T-helper 2 cell (primary cell): ENCODE measurements at places on chromosomes 7 and 10.

- no peak for DNase-seq
Measured at GRCh38 chr7:19620470-19620869, 88.4 kb downstream of the POLR1F start.

DNA sequence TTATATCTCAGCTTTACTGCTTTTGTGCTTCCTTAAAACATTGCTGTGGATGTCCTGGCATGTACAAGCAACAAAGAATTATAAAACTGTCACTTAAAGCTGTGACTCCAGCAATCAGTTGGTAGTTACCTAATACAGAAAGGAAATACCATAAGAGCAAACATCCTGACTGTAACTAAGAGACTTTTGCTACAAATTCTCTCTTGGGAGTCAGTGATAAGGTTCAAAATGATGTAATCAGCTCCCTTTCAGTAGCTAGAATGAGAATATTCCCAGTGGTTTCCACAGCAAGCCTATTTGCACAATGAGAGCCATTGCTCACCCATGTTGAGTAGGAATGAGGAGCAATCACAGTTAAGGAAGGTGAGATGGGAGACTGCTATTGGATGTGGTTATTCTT lies 7.6 kb downstream of the PNLIPRP1 start:
- DNase-seq, result no peak

DNA sequence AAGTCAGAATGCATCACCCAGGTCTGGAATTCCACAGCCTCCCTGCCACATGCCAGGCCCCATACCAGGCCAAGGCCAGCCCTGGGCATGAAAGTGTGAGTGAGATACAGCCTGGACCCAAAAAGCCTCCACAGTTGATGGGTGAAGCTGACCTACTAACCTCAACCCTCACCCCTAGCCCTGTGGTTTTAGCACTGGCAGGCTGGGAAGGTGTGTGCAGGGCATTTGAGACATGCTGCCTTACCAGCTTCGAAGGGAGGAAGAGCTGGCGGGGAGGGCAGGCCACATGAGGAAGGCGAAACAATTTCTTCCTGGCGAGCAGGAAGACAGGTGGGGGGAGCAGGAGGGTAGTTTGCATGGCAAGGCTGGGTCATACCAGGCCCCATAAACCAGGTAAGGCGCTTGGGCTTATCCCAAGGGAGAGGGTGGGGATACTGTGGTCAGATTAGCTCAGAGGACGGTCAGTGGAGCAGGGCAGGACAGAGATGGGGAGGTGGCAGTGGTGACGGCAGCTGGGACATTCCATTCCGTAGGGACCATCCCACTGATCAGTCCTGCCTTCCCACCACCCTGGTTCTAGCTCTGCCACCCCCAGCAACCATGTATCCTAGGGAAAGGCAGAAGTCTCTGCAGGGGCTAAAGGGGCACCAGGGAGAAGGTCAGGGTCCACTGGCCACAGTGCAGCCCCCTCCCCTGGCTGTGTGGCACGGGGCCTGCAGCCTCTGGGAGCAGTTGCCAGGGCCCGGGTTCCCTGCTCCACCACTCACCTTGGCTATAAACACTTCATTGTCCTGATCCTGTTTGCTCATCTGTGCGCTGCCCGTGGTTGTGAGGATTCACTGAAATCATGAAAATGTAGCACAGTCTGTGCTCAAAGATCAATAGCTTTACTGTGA lies 155.8 kb downstream of the NRF1 start:
- DNase-seq, result no peak

GRCh38 chr7:131723926-131724325 lies 167.5 kb upstream of the PODXL start:
- DNase-seq, result no peak

DNA sequence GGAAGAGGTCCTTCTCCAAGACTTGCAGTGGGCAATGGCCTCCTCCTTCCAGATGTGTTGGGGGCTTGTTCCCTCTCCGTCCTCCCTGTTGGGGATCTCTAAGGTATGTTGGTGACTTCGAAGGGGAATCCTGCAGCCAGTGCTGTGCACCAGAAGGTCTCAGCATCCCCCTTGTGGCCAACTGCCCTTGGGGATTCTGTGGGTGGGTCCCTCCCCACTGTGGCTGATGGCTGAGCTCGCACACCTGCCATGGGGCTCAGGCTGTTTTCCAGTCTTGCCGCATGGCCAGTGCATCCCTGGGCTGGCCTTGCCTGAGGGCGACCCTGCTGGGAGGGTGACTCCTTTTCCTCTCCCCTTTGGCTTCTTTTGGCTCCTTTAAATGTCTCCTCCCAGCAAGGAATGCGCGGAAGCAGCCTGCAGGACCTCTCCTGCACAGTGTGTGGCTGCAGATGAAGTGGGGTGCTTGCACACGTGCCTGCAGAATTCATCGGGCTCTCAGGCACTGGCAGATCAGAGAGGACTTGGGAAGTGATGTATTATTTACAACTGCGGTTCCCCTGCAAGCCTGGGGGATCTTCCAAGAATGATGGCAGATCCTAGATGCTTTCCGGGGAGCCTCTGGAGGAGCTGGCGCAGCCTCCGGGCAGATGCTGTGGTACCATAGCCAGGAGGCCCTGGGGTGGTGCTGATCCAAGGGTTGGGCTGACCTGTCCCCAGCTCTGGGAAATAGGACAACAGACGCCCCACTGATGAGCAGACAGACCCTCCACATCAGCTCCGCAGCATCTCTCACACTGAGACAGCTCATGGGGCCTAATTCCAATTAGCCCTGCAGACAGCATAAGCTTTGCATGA lies 410.0 kb downstream of the TCERG1L start:
- no peak for DNase-seq

GRCh38 chr7:129969881-129970446 lies 17.2 kb upstream of the UBE2H start:
- no peak for DNase-seq

DNA sequence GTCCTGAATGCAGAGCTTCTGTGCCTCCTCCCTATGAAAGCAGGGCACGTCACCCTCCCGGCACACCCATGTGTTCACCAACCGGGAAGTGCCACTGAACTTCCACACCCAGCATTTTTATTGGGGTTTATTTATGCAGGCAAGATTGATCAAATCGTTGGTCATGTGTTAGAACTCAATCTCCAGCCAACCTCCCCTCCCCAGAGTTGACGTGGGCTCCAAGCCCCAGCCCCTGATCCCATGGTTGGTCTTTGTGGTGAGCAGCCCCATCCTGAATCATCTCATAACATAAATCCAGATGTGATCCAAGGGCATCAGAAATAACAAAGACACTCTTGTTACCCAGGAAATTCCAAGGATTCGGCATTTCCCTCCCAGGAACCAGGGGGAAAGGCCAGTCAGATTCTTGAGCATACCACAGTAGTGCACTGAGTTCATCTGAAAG lies 151.2 kb downstream of the TPST1 start:
- no peak for DNase-seq

DNA sequence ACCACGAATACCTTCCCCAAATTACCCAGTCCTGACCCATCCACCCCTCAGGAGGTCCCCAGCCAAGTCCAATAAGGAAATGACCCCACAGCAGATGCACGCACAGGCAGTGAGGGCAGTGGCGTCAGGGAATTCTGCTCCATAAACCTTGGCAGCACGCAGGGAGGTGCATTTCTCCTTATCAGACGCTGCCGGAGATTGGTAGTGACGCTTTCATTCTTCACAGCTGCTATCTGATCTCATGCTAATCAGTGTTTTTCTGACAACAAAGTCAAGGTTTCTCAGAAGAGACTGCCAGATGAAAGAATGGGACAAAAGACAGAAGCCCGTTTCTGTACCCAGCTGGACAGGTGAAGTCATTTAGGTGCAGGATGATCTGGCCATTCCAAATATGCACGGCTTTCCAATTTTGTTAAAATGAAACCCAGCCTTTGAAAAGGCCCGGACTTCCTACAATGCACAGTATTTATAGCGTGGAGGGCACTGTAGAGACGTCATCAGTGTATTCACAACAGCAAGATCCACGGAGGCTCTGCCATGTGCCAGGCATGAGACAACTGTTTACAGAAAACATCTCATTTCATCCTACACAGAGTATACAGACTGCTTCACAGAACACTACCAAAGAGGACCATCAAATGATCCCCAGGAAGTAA lies 35.3 kb downstream of the DIP2C start:
- no peak for DNase-seq

GRCh38 chr10:116737627-116738327 lies 4.6 kb downstream of the HSPA12A start:
- no peak for DNase-seq

GRCh38 chr10:109474812-109475211 lies 448.5 kb downstream of the XPNPEP1 start:
- DNase-seq, result no peak

DNA sequence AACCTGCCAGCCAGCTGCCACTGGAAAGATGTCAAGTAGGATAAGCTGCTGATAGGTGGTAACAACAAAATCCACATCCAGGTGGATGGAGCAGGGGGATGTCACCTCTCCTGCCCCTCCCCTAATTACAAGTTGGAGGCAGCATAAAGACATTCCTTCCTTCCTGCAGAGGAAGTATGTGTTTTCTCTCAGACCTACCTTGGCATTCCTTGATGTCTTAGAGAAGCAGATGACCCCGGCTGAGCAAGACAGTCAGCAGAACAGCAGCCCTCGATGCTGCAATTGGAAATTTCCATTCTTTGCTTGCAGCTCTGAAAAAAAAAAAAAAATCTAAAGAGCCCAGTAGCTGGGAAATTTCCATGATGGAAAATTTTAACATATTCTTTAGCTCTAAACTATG lies 137.5 kb upstream of the MKLN1 start:
- no peak for DNase-seq

DNA sequence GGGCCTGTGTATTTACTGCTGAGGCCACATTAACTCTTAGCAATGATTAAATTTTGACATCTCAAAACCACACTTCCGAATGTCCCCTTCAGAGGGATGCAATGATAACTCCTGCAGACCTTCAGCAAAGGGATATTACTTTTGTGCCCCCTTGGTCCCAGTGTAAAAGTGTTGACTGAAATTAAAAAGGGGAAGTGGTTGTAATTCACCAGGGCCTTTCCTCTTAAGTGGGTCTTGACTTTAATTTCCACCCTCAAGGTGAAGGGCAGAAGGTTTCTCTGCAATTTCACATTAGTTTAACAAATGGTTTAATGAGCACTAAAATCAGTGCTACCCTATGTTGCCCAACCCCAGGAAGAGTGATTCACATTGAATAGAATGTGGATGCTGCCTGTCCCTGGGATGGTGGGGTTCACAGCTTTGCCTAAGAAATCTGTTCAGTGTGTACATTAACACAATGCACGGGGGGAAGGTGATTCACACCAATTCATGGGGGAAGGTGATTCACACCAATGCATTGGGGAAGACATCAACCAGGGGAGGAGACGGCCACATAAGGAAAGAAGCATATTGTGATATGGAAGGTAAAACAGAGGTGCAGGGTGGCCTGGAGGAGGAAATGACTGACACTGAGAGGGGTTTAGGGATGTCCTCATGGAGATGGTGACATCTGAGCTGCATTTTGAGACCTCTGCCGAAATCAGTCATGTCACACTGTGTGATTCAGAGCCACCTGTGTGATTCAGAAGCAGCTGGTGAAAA lies 19.4 kb upstream of the TNS3 start:
- DNase-seq, result no peak

- DNase-seq, result no peak
Measured at GRCh38 chr10:52746169-52746568, 26.4 kb downstream of the MBL2 start.

DNA sequence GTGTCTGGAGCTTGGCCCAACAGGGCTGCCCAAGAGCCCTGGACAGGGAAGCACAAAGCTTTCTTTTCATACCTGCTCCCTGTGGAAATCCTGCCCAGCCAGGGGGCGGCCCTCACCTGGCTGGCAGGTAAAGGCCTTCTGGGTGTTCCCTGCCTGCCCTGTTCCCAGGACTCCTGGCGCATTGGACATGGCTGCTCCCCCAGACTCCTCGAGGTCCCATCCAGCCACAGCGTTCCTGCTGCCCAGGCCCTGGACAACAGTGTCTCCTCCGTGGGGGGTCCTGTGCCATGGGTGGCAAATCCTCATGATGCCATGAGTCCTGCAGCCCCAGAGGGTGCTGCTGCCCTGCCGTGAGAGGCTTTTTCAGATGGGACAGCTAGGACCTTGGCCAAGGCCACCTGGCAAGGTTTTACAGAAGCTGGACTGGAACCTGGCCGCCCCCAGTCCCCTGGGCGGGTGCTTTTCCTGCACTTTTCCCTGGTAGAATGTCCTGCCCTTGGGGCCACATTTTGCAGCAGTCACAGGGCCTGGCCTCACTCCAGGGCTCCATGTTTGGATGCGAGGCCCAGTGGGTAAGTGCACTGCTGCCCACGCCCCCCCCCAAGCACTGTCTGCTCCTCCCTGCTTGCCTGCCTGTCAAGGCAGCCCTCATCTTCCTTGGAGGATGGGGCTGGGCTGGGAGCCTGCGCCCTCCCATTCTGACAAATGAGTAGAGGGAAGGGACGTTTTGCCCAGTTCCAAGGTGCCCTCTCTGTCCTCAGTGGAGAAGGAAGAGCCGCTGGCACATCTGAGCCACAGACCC lies 60.7 kb downstream of the LHPP start:
- DNase-seq, result no peak

- DNase-seq, result no peak
Measured at GRCh38 chr7:68381731-68382130, 1216.5 kb upstream of the AUTS2 start.

GRCh38 chr7:108099713-108100112 lies 30.4 kb downstream of the LAMB4 start:
- DNase-seq, result no peak

DNA sequence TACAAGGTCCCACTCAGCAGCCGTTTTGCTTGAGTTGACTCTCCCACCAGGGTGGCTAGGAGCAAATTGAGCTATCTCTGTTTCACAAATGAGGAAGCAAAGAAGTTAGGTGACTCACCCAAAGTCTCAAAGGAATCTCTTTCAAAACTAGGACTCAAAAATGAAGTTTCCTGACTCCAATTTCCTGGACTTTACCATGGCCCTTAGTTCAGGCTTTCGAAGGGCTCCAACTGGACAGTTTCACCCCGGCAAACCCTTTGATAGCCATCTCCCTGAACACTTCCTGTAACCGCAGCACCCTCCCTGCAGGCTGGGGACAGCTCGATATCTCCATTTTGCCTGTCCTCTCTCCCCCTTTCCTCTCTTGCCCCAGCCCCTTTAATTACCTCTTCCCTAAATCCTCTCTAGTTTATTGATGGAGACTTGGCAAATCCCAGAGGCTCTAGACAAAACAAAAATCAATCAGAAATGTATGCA lies 4.7 kb upstream of the AFAP1L2 start:
- DNase-seq, result no peak

DNA sequence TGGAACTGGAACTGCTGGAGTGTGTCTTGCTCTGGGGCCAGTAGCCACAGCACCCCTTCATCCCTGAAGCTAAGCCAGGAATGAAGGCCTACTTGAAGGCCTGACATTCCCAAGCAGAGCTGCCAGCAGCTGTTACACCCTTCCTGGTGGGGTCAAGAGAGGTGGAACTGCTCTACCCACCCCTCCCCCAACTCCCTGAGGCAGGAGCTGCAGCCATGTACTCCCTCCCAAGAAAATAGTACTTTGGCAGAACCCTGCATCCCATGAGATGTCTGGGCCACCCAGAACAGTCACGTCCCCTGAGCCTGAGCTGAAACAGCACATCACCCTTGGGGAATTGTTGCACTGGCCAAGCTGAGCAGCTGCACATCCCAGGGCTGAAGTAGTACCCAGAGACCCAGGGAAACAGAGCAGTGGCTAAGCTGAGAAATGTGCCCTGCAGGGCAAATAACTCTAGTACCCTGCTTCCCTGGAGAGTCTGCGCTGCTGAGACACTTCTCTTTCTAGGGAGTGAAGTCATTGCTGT lies 63.4 kb upstream of the PLA2G12B start:
- no peak for DNase-seq
